ENCODE measurements at places on chromosomes 2 and 18.

DNA sequence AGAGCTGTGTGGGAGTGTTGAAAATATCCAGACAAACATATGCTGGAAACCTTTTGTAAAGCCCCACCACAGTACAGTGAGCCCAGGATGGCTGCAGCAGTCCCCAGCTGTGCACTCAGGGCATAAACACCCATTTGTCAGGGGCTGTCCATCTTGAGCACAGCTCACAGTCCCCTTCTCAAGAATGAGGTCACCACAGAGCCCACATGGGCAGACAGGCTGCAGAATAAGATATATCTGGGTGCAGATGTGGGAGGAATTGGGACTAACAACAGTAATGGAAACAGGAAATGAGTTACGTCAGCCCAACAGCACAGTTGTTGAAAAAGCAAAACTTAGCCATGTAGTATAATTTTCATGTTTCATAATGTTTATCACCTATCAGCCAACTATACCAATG lies 219.6 kb downstream of the ETAA1 start:
- DNase-seq: no peak

- no peak for DNase-seq
These were observed 162.6 kb upstream of the FN1 start for GRCh38 chr2:215598376-215598975.

DNA sequence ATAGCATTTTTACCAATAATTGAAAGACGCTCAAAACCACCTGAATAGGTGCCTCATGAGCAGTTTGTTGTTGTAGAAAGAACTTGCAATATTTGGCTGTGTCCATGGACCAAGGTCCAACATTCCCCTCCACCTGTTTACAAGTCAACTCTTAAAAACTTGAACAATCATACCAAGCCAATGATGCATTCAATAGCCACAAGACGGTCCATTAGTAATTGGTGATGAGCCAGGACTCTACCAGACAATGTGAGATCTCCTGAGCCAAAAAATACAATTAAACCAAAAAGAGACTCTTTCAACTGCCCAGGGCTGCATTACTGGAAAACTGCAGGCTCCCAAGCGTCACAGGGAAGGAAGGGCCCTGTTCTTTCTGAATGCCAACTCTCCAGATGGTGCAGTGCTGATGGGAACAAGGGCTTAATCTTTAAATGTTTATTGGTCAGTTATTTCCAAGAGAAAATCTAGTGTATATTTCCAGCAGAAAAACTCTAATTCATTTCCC lies 118.8 kb upstream of the EPB41L3 start:
- no peak for DNase-seq

- DNase-seq: no peak
These were observed 87.4 kb downstream of the SLC4A3 start for GRCh38 chr2:219714681-219715400.

GRCh38 chr2:31660165-31660564 lies 79.4 kb upstream of the SRD5A2 start:
- DNase-seq: no peak

- no peak for DNase-seq
These were observed 24.2 kb downstream of the TMEM18 start for GRCh38 chr2:652881-653480.

DNA sequence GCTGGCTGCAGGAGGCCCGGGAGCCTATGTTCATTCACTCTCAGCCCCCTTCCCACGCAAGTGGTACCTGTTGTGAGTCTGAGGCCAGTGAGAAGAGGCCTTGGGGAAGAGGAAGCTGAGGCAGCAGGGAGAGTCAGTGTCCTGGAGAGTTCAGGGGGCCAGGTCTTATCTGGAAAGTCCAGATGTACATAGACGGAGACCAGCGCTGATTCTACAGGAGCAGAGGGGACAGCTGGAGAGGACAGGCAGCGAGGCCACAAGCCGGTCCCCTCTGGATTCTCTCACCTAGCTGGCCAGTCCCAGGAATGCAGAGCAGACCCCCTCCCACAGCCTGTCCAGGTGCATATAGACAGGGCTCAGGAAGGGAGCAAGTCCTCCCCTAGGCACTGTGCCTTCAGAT lies 29.1 kb upstream of the SELENOI start:
- no peak for DNase-seq
